Naive thymus-derived CD8-positive, alpha-beta T cell (primary cell): ENCODE measurements at places on chromosomes 7 and 10.

GRCh38 chr7:114799628-114800028 lies 122.3 kb upstream of the MDFIC start:
- DNase-seq = no peak

DNA sequence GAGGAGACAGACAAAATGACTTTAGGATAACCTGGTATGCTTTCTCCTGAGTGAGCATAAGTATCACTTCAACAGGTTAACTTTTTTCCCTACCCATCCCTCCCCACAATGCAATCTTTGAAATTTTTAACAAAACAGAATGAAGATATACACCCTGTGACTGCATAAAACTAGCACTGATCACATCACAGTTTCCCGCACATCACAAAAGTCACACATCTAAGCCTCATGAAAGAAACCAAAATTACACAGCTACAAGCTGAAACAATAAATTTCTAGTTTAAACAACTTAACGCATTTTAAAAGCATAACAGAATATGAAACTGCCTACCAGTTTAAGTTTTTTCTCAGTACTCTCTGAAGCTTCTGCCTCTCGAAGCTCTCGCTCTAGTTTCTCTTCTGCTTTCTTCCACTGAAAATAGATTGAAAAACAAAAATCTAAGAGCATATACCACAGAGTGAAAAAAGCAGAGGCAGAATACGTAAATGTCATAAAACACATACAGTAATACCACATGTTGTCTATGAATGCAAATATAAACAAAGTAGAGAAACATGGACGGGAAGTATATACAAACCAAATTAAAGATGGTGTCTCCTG lies 18.1 kb downstream of the NOC3L start:
- no peak for DNase-seq

DNA sequence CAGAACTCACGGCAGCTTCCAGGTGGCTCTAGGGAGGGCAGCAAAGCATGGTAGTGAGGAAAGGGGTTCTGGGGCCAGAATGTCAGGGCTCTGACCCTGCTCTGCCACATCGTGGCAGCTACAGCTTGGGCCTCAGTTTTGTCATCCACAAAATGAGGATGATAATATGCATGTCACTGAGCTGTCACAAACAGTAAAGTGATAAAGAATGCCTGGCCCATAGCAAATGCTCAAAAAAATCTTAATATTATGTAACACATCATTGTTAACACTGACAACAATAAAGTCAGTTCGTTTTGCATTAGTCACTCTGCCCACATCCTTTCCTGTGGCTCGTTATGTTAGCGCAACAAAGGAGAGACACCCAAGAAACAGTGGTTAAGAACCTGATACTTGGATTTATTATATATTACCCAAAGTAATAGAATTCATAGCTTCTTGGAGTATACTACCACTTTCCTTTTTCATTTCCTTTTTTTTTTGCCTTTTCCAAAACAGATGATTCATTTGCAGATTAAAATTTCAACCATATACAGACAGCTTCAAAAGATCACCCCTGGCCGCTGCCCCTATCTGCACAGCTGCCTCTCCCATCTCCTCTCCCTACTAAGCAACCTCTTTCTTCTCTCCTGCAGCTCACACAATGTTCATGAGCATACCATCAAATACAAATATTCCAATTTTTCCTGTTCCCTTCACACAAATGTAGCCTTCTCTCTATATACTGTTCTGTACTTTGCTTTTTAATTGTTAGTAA lies 45.5 kb upstream of the DDC start:
- DNase-seq = no peak

- DNase-seq = no peak
These were observed 380.4 kb upstream of the SORCS1 start for GRCh38 chr10:107544706-107545520.

GRCh38 chr7:107594961-107595737 lies 15.1 kb downstream of the BCAP29 start:
- no peak for DNase-seq

DNA sequence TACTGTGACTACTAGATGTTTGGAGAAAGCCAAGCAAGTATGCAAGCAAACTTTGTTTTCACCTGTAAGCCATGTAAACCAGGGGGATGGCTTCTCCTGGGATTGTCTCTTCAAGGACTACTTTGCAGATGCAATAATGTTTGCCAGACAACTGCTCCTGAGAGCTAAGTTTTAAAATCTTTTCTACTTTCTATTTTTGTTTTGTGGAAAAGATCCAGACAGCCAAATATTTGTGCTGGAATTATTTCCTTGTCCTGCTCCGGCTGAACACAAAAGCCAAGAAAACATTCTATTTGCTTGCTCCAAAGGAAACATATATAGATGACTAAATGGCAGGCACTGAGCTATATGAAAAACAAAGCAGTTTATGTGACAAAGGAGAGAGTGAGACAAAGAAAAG lies 51.6 kb downstream of the TFPI2 start:
- DNase-seq = no peak
